ENCODE measurements at places on chromosomes 3 and 15. TPM values are rescaled to one million over a fixed set of nuclear protein-coding genes. Genes with fewer than 3 reads are reported as not detected.

The FBLN2 gene
- total RNA-seq: 18.0 TPM

The SNURF gene
- total RNA-seq: 3.8 TPM

The POLG gene
- total RNA-seq: 170 TPM

The PXYLP1 gene
- total RNA-seq: 5.1 TPM

The STRIT1 gene
- not detected for total RNA-seq

The CASR gene
- total RNA-seq: not detected

The NOX5 gene
- 0.25 TPM for total RNA-seq

The MYL3 gene
- not detected for total RNA-seq

The LRRK1 gene
- total RNA-seq: 10.6 TPM

The FGF12 gene
- 0.22 TPM for total RNA-seq

The UNC45A gene
- total RNA-seq: 115 TPM

The CHRM5 gene
- total RNA-seq: 0.75 TPM

The PPM1L gene
- total RNA-seq: 0.77 TPM

The TNFAIP8L3 gene
- total RNA-seq: 13.0 TPM

The CPN2 gene
- total RNA-seq: not detected

The LSMEM2 gene
- not detected for total RNA-seq
